Suprapubic skin (tissue), 4 donors: ENCODE measurements at places on chromosomes 4 and X.

DNA sequence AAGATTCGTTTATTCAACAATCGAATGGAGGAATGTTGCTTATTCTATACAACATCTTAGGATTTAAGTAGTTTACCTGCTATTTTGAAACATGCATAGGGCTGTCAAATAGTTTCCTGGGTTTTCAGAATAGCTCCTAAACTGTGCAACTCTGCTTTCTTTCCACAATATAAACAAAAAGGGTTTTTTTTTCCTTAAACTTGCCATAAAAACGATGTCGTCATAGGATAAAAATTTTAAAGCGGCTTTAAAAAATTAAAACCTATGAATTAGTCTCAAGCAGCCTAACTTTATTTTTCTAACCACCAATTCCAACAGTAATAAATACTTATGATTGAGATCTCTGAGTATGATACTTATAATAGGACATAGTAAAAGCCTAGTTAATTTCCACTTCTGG is 21.6 kb upstream of the STIM2 start:
- peaks cover 9% of the 10 kb centered on the region for H3K4me1 ChIP-seq
- H3K4me3 ChIP-seq: no peak overlapping the region
- no peak overlapping the region for H3K27ac ChIP-seq
- H3K27me3 ChIP-seq: no peaks in the 10 kb centered on the region
- no peaks in the 10 kb centered on the region for H3K36me3 ChIP-seq

DNA sequence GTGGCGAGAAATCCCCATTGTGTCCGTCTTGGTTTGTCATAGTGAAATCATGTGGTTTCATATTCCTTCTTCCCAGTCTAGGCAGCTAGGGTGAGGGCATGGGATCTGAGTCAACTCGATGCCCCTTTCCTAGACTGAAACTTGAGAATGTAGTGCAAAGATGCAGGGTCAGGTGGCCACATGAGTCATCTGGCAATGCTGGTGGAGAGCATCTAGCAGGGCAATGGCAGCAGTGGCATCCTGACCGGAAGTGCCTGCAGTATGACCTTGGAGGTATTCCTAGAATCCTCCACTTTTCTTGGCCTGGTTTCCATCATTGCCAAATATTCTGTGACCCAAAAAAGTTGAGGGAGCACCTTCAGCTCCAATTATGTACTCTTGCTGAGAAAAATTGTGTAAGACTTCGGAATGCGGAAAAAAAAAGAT is 39.1 kb upstream of the TMEM184C start:
- no peak overlapping the region for H3K4me3 ChIP-seq
- no peaks in the 10 kb centered on the region for H3K4me1 ChIP-seq
- no peaks in the 10 kb centered on the region for H3K36me3 ChIP-seq
- H3K27ac ChIP-seq: no peak overlapping the region
- H3K27me3 ChIP-seq: no peaks in the 10 kb centered on the region
- DNase-seq: no peak

GRCh38 chrX:1392376-1393068 is 609 bp upstream of the SLC25A6 start:
- H3K27me3 ChIP-seq: no peaks in the 10 kb centered on the region
- peak overlapping the region; percentile 98 for H3K27ac ChIP-seq
- peak overlapping the region; percentile 98 for H3K4me3 ChIP-seq
- H3K4me1 ChIP-seq: peaks cover 56% of the 10 kb centered on the region

DNA sequence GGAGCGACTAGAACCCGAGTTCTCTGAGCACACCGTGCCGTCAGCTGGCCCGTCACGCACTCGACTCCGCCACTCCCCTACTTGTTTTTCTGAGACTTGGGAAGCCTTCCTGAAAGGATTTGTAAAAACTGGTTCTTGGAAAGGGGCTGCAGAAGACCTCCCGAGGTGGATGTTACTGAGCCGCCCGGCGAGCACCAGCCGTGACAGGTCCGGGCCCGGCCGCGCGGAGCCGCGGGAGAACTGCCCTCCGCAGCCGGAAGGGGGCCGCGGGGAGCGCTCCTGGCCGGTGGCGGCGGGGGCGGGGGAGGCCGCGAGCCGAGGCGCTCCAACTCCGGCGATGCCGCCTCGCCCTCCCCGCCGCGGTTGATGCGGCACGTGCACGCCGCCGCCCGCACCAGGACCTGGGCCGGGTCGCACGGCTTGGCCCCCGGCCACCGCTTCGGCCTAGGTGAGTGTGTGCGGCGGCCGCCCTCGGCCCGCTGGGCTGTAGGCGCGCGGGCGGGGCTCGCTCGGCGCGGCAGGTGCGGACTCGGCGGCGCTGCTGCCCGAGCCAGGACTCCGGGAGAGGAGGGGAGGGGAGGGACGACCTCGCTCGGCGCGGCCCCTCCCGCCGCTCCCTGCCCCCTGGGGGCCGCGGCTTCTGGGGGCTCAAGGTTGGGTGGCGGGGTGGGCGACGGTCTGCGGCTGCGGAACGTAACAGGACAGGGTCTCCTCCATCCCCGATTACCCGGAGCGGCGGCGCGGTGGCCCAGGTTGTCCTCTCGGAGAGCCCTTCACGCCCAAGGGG is 1.7 kb downstream of the SPRY1 start:
- H3K4me1 ChIP-seq: peaks cover 29% of the 10 kb centered on the region
- peaks cover 13% of the 10 kb centered on the region for H3K36me3 ChIP-seq
- peak; percentile 80 for DNase-seq
- H3K27me3 ChIP-seq: no peaks in the 10 kb centered on the region
- H3K27ac ChIP-seq: peak overlapping the region; percentile 97
- peak overlapping the region; percentile 92 for H3K4me3 ChIP-seq

GRCh38 chrX:54950730-54951375 is 30.2 kb downstream of the TRO start:
- H3K36me3 ChIP-seq: no peaks in the 10 kb centered on the region
- no peaks in the 10 kb centered on the region for H3K27me3 ChIP-seq
- H3K4me1 ChIP-seq: no peaks in the 10 kb centered on the region
- H3K4me3 ChIP-seq: no peak overlapping the region

DNA sequence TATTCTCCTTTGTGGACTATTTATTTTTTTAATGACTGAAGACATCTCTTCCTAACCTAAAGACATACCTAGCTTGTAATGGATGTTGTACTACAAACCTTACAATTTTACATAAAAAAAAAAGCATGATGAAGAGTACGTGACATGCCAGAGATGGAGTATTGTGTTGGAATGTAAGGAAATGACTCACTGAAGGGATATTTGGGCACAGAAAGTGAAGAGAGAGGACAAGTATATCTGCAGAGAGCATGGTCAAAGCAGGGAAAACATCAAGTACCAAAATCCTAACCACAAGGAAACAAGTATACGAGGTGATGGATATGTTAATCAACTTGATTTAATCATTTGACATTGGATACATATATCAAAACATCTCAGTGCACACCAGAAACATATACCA is 1051.4 kb upstream of the PRKX start:
- no peaks in the 10 kb centered on the region for H3K27me3 ChIP-seq
- no peak overlapping the region for H3K27ac ChIP-seq
- no peaks in the 10 kb centered on the region for H3K36me3 ChIP-seq
- H3K4me3 ChIP-seq: no peak overlapping the region
- H3K4me1 ChIP-seq: no peaks in the 10 kb centered on the region

DNA sequence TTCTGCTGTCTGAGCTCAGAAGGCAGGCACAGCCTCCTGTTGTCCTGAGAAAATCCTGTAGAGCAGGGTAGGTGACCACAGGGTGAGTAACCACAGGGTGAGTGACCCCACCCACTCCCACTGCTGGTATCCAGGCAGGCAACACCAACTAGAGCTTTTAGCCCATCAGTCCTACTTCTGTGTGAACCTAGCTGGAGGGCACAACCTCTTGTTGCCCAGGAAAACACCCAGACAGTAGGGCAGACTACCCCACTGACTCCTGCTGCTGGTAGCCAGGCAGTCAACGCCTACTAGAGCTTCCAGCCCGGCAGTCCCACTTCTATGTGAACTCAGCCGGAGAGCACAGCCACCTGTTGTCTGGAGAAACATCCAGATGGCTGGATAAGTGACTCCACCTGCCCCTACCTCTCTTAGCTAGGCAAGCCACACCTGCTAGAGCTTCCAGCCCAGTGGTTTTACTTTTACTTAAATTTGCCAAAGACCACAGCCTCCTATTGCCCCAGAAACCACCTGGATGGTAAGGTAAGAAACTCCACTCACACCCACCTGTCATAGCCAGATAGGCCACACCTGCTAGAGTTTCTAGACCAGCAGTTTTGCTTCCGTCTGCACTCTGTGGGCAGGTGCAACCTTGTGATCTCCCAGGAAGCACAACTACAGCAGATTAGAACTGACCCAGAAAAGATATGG is 371.6 kb downstream of the INPP4B start:
- DNase-seq: no peak
- H3K36me3 ChIP-seq: no peaks in the 10 kb centered on the region
- no peak overlapping the region for H3K27ac ChIP-seq
- no peaks in the 10 kb centered on the region for H3K4me1 ChIP-seq
- H3K4me3 ChIP-seq: no peak overlapping the region
- no peaks in the 10 kb centered on the region for H3K27me3 ChIP-seq

DNA sequence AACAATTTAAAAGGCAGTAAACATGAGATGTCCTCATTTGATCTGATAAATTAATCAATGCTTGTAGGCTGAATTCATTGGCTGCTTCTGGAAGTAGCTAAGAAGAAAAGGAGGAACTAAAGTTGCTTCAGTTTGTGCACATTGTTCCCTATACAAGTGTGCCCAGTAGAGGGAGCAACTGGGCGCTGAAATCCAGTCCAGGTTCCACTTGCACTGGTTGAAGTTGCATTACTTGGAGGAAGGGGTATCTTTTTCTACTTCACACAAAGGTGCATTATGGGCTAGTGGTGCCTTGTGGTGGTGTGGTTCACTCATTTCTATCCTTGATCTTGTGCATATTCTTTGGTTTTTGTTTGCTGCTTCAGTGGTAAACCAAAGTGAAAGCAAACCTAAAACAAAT is 67.9 kb upstream of the SOX3 start:
- H3K36me3 ChIP-seq: no peaks in the 10 kb centered on the region
- H3K27ac ChIP-seq: no peak overlapping the region
- no peak for DNase-seq
- H3K4me3 ChIP-seq: no peak overlapping the region
- no peaks in the 10 kb centered on the region for H3K27me3 ChIP-seq

DNA sequence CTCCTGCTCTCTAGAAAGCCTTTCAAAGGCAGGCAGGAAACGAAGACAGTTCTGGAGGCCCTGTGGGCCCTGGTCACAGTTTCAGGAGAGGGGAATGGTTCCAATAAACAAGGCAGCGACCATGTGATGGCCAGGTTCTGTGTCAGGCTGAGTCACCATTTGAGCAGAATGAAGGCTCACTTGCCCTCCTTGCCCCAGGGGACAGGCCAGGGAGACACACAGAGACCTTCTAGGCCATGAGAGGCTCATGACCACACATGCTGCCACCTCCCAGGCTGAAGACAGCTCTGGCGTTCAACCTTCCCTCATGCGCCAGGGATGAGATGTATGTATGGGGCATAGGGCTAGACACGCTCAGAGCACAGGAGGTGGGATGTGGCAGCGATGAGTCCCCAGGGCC is 22.9 kb upstream of the TRIM2 start:
- no peak for DNase-seq
- no peaks in the 10 kb centered on the region for H3K27me3 ChIP-seq
- H3K4me1 ChIP-seq: peaks cover 4% of the 10 kb centered on the region
- no peaks in the 10 kb centered on the region for H3K36me3 ChIP-seq

DNA sequence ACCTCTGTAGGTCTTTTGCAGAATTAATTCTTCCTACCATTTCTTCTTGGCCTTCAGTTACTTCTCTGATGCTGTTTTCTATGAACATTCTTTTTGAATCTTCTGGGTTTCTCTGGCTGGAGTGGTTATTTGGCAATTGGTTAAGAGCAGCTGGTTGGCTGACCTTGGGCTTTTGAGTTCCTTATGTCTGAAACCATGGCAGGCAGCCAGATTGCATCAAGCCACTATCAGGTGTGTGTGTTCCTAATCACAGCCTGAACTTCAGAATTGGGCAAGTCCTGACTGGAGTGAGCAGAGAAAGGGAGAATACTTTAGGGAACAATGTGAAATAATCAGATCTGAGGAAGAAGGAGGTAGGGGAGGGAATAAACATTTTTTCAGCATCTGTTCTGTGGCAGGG is 90.2 kb downstream of the ARHGAP10 start:
- H3K27me3 ChIP-seq: no peaks in the 10 kb centered on the region
- H3K4me1 ChIP-seq: peaks cover 46% of the 10 kb centered on the region
- peaks cover 4% of the 10 kb centered on the region for H3K36me3 ChIP-seq
- peak; percentile 88 for DNase-seq
- H3K4me3 ChIP-seq: no peak overlapping the region
- H3K27ac ChIP-seq: peak overlapping the region; percentile 16

GRCh38 chr4:44235897-44236296 is 212.7 kb downstream of the KCTD8 start:
- no peaks in the 10 kb centered on the region for H3K4me1 ChIP-seq
- H3K27me3 ChIP-seq: no peaks in the 10 kb centered on the region

- H3K4me3 ChIP-seq: no peak overlapping the region
- DNase-seq: no peak
- no peaks in the 10 kb centered on the region for H3K27me3 ChIP-seq
- no peak overlapping the region for H3K27ac ChIP-seq
- peaks cover 78% of the 10 kb centered on the region for H3K36me3 ChIP-seq
- H3K4me1 ChIP-seq: peaks cover 26% of the 10 kb centered on the region
Measured at GRCh38 chr4:77163641-77164040, 6.6 kb downstream of the CCNG2 start.

GRCh38 chrX:114519524-114519923 is 64.4 kb upstream of the HTR2C start:
- H3K36me3 ChIP-seq: no peaks in the 10 kb centered on the region
- no peak overlapping the region for H3K27ac ChIP-seq
- no peak for DNase-seq
- no peaks in the 10 kb centered on the region for H3K27me3 ChIP-seq
- no peaks in the 10 kb centered on the region for H3K4me1 ChIP-seq

DNA sequence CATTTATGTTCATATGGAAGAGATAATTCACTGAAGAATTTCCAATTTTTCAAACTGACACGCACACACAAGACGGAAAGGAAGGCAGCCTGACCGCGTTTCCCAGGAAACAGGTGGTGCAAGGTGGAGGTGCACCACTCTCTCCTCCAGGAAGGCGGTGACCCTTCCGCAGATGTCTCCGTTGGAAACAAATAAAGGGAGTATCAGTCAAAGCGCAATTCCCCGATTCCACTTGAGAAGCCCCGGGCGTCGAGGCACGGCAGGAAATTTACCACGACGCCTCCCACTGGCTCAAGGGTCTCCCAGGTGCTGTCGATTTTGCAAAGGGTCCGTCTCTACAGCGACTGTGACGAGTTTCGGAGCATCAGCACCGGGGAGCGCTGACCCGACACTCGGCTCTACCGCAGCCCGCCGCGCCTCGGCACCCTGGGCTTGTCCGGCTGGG is 770 bp upstream of the TIGD2 start:
- H3K4me1 ChIP-seq: peaks cover 20% of the 10 kb centered on the region
- H3K27me3 ChIP-seq: no peaks in the 10 kb centered on the region
- no peak for DNase-seq

GRCh38 chrX:153688071-153688470 is 345 bp downstream of the SLC6A8 start:
- H3K4me3 ChIP-seq: peak overlapping the region; percentile 40
- DNase-seq: no peak
- H3K27ac ChIP-seq: no peak overlapping the region
- H3K27me3 ChIP-seq: no peaks in the 10 kb centered on the region
- peaks cover 17% of the 10 kb centered on the region for H3K4me1 ChIP-seq
